ENCODE measurements at places on chromosomes 12 and 14. TPM values are rescaled to one million over a fixed set of nuclear protein-coding genes. Genes with fewer than 3 reads are reported as not detected.
A peak's percentile ranks its signal among the peaks of the same experiment; 100 is the strongest.

GRCh38 chr12:6947615-6948014, 3.5 kb upstream of the PTPN6 start:
- no peak for DNase-seq

The PROX2 gene
- not detected for total RNA-seq

DNA sequence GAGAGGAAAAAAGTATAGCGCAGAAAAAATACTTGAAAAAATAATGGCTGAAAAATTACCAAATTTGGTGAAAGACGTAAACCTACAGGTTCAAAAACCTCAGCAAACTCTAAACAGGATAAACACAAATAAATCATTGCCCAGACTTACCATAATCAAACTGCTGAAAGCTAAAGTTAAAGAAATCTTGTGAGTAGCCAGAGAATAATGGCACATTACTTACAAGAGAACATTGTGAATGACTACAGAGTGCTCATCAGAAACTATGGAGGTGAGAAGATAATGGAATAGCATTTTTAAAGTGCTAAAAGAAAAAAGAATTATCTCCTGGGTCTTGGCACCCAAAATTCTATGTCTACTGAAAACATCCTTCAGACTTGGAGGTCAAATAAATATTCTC, 36.0 kb downstream of the ATF1 start:
- DNase-seq, result no peak

- DNase-seq, result no peak
Measured at GRCh38 chr14:104394409-104394851, 185.1 kb upstream of the C14orf180 start.

GRCh38 chr12:96172981-96173380, 21.2 kb upstream of the ELK3 start:
- no peak for DNase-seq

DNA sequence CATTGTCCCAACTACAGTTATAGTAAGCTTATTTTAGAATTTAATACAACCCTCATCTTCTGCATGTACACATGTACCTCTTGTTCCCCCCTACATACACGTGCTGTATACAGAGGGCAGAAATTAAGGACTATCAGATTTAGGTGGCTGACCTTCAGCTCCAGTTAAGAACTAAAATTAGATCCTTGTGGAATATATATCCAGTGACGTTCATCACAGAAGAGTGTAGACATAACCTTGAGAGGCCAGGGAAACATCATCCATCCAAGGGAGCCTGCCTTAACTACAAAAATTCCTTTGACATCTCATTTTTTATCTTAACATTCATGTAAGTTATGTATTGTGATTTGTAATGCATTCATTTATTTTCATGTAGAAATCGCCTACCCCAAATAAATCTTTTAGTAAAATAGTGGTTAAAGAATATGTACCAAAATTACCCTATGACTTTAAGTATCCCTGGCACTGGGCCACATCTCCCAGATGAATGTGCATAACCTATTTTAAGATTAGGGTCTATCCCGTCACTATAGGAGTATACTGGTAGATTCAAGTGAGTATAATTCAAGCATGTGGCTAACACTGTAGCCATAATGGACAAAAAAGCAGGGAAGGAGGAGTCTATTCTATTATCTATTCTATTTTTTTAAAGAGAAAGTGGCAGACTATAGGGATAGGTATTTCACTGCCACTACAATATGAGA, 27.5 kb downstream of the RIC8B start:
- no peak for DNase-seq

DNA sequence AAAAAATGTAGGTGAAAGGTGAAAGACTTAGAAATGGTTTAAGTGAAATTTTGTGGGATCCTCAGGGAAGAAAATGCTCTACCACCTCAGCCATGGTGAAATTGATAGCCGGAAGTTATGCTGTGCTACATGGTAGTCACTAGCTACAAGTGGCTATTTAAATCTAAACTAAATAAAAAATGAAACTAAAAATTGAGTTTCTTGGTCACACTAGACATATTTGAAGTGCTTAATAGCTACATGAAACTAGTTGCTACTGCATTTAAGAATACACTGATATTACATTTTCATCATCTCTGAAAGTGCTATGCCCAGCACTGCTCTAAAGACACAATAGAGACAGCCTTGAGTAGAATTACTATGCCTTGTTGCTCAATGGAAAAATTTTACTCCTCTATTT, 10.3 kb upstream of the SLCO1B3 start:
- no peak for DNase-seq

DNA sequence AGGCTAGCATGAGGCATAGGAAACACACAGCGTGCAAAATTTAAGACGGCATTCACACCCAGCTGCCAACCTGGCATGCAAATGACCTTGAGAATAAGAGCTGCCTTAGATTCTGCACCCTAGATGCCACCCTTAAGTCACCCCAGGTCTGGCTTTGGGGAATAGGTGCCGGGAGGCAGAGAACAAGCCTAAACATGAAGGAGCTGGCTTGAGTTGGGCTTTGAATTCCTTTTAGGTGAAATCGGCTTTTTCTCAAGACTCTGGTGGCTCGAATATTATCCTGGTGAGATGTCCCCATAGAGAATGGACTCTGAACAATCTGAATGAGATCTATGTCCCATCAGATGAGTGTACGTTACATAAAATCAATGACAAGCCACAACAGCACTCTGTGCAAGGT, 1090.5 kb downstream of the VRK1 start:
- no peak for DNase-seq

GRCh38 chr14:84927096-84927827, 602.7 kb upstream of the FLRT2 start:
- DNase-seq, result no peak

The TRIM9 gene
- total RNA-seq, result 4.6 TPM

The ADAMTS20 gene
- not detected for total RNA-seq

DNA sequence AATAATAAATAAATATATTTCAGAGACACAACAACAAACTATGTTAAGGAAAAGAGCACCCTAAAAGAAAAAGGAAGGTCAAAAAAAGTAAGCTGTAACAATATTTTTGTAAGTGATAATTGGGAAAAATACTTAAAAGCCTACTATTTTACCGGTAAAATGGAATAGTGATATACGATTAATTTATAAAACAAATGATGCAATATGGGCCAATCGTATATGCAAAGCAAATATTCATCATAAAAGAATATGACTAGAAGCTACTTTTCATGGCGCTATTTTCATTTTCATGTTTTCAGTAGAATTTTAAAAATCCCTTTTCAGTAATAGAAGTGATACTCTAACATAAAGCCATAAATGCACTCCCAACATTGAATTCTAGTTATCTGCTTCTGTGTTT, 131.0 kb upstream of the AMIGO2 start:
- DNase-seq, result no peak

The TTC7B gene
- total RNA-seq, result 70.6 TPM

GRCh38 chr12:71945121-71945520, 6.5 kb downstream of the TPH2 start:
- no peak for DNase-seq

DNA sequence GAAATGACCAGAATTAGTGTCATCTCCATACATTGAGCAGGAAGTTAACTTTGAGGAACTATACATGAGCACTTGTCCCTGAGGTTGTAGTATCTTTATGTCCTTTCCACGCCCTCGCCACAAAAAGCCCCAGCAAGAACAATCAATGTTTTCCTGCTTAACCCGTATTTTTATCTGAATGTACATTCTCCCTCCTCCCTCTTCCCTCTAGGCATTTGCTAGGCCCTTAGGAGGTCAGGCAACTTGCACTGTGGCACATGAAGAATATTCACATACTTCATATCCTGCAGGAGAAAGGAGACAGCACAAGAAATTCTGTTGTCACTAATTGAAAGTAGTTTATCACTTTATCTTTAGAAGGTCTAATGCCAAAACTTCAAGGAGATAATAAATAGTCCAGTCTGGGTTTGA, 18.1 kb upstream of the DUSP6 start:
- no peak for DNase-seq

The KSR2 gene
- total RNA-seq, result 10.1 TPM

GRCh38 chr12:45990468-45991283, at the start of gene SCAF11:
TSS of gene SCAF11 (minus strand) at chr12:45990574. CDS start at chr12:45964167, 26,407 bp downstream.
- DNase-seq, result peak; percentile 100

The DCAF4 gene
- 19.3 TPM for total RNA-seq

GRCh38 chr14:100834082-100834793, 8.3 kb downstream of the MEG3 start:
- no peak for DNase-seq

DNA sequence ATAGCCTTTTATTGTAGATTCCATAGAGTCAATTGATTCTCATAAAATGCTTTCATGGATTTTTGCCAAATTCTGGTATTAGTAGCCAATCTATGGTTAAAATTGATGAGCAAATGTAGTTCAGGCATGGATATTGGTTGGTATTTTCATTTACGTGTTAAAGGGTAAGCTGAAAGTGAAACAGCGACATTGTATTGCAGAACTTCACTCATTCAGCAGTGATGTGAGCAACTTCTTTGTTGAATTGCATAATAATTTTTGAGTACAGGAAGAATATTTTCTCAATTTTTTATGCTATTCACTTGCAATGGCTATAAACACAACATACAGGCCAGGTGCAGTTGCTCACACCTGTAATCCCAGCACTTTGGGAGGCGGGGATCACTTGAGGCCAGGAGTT, 24.2 kb upstream of the FAM222A start:
- DNase-seq, result no peak

GRCh38 chr14:85075694-85076476, 454.1 kb upstream of the FLRT2 start:
- no peak for DNase-seq

The LHX5 gene
- total RNA-seq, result 2.4 TPM

The RAD51B gene
- 20.0 TPM for total RNA-seq

The CARMIL3 gene
- 0.71 TPM for total RNA-seq

The ABHD12B gene
- 0.74 TPM for total RNA-seq

DNA sequence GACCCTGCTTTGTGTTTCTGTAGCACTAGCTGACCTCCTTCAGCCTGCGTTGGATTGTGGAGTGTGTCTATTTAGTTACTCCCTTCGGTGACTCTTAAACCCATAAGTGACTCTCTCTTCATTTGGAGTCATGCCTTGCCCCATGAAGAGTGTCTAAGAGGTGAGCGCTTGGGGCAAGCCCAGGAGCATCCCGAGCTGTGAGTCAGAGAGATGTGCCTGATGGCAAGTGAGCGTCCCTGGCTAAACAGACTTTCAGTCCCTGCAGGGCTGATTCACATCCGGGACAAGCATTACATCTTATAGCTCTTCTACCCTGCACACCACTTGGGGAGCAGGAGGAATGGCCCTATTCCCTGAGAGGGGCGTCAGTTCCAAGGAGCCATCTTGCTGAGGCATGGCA, 24.3 kb upstream of the ATF1 start:
- DNase-seq, result no peak

DNA sequence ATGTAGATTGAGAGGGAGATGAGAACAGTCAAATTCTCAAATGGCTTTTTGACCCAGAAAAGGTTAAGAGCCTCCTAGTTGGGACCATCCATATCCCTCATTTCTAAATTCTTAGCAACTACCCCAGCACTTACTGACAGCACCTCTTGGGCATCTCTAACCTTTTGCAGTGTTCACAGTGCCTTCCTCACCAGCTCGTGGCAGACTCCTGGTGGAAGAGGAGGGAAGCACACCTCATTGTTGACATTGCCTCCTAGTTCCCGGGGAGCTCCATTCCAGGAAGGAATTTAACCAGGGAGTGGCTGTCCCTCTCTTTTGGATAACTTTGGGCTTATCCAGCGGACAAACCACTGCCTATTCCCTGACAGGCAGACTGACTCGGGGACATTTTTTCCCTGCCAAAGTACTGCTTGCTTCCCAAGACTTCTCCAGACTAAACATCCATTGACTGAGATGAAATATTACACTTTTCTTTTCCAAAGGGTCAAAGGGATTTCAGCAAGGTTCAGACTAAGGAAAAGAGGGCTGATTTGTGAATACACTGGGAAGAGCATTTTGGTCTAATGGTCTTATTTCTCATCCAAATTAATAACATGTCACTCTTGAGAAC, 9.0 kb upstream of the OR6J1 start:
- peak; percentile 73 for DNase-seq

The NPAS3 gene
- not detected for total RNA-seq

DNA sequence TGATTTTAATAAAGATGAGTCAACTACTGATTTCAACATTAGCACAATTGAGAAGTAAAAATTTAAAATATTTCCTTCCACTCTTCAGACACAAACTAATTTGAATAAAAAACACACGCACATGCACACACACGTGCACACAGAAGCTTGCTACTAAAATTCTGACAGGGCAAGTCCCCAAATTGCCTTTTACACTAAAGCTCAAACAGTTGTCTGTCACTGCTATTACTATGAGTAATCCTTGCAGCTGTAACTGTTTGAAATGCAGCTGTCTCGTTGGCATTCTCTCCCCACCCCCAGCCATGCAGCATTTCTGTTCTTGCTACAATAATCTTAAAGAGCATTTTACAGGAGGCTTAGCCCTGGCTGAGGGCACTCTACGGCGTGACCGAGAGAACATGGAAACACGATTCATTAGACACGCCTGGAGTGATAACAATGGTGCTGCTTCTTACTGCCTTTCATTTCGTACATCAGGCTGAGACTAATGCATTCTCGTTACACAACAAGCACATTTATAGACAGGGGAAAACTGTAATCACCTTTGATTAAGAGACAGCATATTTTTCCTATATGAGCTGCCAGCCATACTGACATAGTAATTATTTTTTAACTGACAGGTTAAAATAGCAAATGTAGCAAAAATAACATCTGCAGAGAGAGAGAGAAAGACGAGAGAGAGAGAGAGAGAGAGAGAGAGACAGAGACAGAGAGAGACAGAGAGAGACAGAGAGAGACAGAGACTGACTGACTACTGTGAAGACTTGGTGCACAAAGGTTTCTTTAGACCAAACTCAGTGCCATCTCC, 153.8 kb downstream of the MED13L start:
- DNase-seq, result no peak

The KLRG1 gene
- 1.5 TPM for total RNA-seq

The EFS gene
- total RNA-seq, result 0.10 TPM

GRCh38 chr14:34331728-34332623, 130.1 kb downstream of the SPTSSA start:
- DNase-seq, result peak; percentile 57

GRCh38 chr14:24171422-24172260, at the start of gene REC8:
TSS of gene REC8 (plus strand) at chr14:24172080. CDS start at chr14:24172553, 473 bp downstream.
- DNase-seq, result no peak

GRCh38 chr14:96086574-96087077, 47.5 kb downstream of the C14orf132 start:
- no peak for DNase-seq

The SYNE3 gene
- 3.6 TPM for total RNA-seq

GRCh38 chr12:122656298-122656697, 46.9 kb downstream of the HCAR2 start:
- no peak for DNase-seq

DNA sequence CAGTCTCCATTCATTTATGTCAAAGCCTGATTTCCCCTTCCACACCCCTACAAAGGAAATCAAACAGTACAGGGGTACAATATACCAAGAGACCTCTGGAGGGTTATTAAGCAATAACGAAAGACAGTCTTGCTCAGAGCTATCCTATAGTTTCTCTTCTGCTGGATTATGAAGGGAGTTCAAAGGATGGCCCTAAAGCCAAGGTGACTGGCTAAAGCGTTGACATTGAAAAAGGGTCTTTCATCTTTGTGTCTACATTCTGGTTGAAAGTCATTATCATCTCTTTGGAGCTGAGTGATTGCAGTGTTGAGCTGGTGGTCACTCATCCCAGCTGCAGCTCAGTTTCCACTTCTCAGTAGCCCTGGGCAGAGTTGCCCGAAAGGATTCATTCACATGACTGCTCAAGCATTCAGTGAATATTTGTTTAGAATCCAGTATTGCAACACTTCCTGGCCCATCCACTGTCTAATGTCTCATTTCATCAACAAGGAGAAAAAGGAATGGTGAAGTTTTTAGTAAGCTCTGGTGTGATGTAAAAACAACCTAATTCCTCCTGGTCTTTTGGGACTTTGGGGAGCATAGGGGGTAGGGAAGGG, 19.2 kb upstream of the TBX5 start:
- DNase-seq, result no peak
